ENCODE measurements at places on chromosomes 1 and 21. TPM values are rescaled to one million over a fixed set of nuclear protein-coding genes. Genes with fewer than 3 reads are reported as not detected.

RGS18 gene
- 0.17 TPM for total RNA-seq

EVA1C gene
- total RNA-seq, result 4.6 TPM

FAM151A gene
- not detected for total RNA-seq

DYNLT4 gene
- 0.66 TPM for total RNA-seq

SPRR4 gene
- total RNA-seq, result not detected

Data from fibroblast of lung (primary cell).